ENCODE measurements at places on chromosomes 7 and 10.

GRCh38 chr10:50919010-50919409 lies 33.6 kb upstream of the A1CF start:
- no peak for DNase-seq

- DNase-seq: no peak
Measured at GRCh38 chr10:128440513-128441160, 314.4 kb upstream of the MKI67 start.

GRCh38 chr7:3179456-3179855 lies 121.6 kb upstream of the SDK1 start:
- DNase-seq: no peak

DNA sequence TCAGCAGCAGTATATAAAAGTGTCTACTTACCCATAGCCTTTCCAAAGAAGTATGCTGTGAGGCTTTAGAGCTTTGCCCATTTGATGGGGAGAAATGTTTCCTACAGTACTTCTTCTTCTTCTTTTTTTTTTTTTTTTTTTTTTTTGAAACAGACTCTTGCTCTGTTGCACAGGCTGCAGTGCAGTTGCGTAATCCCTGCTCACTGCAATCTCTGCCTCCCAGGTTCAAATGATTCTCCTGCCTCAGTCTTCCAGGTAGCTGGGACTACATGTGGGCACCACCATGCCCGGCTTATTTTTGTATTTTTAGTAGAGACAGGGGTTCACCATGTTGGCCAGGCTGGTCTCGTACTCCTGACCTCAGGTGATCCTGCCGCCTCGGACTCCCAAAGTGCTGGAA lies 101.7 kb upstream of the TMEM26 start:
- DNase-seq: no peak

- DNase-seq: no peak
Measured at GRCh38 chr7:122248472-122248871, 56.1 kb downstream of the FEZF1 start.

DNA sequence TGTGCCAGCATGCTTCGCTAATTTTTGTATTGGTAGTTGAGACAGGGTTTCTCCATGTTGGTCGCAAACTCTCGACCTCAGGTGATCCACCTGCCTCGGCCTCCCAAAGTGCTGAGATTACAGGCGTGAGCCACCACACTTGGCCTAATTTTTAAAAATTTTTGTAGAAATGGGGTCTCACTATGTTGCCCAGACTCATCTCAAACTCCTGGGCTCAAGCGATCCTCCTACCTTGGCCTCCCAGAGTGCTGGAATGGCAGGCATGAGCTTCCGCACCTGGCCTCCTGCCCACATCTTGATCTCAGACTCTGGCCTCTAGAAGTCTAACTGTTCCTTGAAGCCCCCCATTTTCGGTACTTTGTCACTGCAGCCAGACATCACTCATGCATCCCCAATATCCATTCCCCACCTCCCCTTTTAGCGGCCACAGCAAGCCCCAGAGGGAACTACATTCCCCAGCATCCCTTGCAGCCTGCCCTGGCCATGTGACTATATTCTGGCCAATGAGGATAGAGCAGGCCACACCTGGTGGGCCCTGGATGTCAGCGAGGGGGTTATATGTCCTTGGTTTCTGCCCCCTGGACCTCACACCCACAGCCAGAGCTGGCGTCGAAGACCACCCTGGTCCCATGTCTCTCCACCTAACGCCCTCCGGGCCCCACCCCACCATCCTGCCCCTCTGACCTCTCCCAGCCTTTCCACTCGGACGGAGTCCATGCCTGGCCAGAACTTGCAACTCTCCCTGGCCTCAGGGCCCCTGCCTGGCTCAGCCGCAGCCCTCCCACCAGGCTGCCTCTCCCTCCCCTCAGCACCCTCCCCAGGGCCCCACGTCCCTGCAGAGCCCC lies 33.8 kb downstream of the MICALL2 start:
- no peak for DNase-seq

GRCh38 chr7:158973440-158973839 lies 117.1 kb downstream of the DYNC2I1 start:
- no peak for DNase-seq

GRCh38 chr10:33248638-33249037 lies 85.8 kb downstream of the NRP1 start:
- DNase-seq: no peak

DNA sequence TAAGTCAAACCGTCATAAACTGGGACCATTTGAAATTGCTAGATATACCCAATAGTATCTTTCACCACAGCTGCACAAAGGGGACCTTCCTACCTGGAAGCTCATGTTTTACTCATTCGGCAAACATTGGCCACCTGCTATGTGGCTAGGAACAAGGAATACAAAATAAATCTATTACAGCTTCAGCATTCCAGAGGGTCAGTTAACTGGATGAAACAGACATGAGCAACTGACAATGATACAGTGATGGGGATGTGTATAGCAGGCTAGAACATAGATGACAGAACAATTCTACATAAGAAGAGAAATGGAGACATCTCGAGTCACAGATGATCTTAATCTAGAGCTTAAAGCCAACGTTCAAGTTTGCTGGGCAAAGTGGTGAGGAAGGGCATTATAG lies 3.1 kb upstream of the SMURF1 start:
- DNase-seq: no peak

DNA sequence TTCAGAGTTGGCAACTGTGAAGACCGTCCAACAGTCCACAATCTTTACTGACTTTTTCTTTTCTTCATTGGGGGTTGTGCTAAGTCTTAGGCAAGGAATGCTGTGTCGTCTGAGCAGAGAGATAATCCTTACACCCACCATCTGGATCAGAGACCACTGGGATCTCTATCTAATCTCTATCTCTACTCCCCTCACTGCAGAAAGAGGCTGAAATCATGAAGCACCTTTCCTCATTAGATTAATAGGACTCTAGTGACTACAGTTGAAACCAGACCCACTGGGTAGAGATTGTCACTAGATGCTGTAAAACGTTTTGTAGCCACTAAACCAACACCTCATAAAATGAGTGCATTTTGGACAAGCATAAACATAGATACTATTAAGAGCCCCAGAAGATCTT lies 387.4 kb upstream of the CELF2 start:
- DNase-seq: no peak

GRCh38 chr10:132607491-132607890 lies 69.9 kb downstream of the INPP5A start:
- no peak for DNase-seq

Measured in stimulated activated CD8-positive, alpha-beta memory T cell treated with anti-CD3 and anti-CD28 coated beads, Interleukin-4, amount 100 ng/mL, for 1 hour (primary cell).